ENCODE measurements at places on chromosomes 4 and X.
A peak's percentile ranks its signal among the peaks of the same experiment; 100 is the strongest.

DNA sequence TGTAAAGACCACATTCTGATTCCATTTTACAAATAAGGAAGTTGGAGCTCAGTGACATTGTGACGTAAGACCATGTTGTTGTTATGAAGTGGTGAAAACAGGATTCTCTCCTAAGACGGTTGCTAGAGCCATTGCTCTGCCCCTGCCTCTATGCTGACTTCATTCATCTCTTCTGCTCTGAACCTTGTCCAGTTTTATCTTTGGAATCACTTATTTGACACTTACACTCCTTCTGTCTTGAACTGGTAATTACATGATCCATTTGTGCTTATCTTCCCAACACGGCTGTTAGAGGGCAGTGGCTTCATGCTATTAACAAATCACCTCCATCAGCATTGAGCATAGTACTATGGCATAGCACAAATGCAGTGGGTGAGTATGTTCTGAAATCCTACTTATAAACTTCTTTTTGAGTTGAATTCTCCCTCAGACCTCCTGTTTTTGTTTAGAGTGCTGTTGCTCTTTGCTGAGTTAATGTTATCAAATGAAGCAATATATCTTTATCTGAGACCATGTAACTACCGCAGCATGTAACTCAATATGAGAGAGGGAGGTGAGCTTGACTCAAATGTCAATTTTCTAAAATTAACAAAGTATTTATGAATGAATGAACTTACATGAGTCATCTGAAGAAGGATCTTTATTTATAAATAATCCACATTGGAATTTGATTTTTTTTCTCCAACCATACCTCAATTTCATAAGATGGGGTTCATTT lies 177.8 kb downstream of the RASL11B start:
- DNase-seq, result no peak

DNA sequence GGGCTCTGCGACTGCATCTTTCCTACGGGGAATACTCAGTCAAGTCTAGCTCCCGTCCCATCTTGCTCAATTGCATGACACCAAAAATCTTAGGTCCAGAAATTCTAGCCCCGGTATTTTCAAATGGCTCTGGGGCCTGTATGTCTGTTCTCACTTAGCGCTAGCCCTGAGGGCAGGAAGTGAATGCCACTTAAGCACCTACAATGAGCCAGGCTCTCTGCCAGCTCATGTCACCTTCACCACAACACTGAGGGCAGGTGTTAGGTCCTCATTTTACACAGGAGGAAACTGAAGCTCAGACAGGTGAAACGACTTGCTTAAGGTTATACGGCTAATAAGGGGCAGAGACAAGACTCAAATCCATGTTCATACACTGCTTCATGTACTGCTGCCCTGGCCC lies 282.8 kb downstream of the PPP1R2C start:
- peak; percentile 79 for DNase-seq

DNA sequence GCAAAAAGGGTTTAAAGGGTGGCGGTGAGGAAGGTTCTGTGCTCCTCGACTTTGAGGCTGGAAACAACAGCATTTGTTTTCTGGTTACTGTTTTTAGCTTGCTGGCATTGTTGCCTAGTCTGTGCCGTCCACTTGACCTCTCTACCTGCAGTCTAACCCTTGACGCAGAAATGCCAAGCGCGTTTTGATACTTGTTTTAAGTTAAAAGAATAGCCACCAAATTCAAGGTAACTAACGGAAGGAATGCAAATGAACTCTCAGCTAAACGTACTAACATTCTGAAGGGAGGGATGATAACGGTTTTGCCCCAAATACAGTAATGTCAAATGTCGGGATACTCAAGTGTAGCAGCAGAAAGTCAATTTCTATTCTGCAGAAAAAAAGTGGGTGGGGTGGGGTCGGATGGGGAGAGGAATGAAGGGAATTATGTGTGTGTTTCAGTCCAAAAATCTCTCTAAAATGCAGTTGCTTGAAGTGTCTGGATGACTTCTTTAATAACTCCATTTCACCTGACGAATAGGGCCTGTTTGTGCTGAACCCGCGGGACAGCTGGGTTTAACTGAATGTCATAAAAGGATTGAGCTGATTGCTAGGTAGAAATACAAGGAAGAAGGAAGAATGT lies 3.4 kb upstream of the NKX6-1 start:
- no peak for DNase-seq

DNA sequence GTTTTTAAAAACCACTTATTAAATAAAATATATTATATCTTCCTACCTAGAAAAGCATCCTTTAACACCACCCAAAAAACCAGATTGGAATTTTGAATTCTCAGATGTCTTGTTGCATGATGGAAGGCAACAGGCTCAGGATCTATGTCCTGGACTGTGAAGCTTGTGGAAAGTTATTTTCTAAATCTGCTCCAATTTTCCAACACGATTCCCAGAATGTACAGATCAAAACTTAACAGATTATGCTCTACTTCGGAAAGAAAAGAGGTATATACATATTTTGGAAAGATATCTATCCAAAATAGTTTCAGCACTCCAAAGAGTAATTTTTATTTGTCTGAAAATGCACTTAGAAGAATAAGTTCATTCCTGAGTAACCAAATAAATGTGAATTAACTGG lies 291.7 kb upstream of the EMCN start:
- no peak for DNase-seq

GRCh38 chr4:25799522-25799921 lies 63.3 kb downstream of the SEL1L3 start:
- DNase-seq, result no peak

DNA sequence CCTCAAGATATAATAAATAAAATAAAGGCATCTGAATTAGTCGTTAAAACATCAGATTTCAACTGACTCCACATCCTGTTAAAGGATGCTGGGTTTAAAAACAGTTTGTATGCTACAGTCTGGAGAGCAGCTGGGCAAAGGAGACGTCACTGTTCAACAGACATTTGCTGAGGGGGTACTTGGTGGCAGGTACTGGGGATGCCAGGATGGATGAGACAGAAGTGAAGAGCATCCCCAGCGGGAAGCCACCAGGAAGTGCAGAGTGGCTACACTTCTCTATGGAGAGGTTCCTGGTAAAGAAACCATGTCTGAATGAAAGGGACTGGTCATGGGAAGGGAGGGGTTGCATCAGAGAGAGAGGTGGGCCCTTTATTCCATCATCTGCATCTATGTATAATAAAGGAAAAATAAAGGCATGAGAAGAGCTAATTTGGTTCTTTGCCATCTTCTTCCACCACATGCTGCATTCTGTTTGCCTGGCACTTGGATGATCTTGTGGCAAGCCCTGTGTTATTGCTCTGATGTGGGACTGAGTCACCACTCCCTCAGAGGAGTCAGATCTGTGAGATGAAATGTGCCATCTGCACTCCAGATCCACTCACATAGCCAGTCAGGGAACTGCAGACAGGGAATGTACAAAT lies 145.0 kb downstream of the SOWAHB start:
- no peak for DNase-seq

Measured in NCI-H146 (cell line).